Fibroblast of pulmonary artery (primary cell): ENCODE measurements at places on chromosomes 6 and 20.
A peak's percentile ranks its signal among the peaks of the same experiment; 100 is the strongest.

GRCh38 chr20:53243152-53243551 lies 271.0 kb downstream of the TSHZ2 start:
- no peak for DNase-seq

GRCh38 chr6:38259736-38260135 lies 380.0 kb downstream of the BTBD9 start:
- DNase-seq: peak; percentile 57

- no peak for DNase-seq
Measured at GRCh38 chr6:29504961-29505360, 17.2 kb upstream of the MAS1L start.

DNA sequence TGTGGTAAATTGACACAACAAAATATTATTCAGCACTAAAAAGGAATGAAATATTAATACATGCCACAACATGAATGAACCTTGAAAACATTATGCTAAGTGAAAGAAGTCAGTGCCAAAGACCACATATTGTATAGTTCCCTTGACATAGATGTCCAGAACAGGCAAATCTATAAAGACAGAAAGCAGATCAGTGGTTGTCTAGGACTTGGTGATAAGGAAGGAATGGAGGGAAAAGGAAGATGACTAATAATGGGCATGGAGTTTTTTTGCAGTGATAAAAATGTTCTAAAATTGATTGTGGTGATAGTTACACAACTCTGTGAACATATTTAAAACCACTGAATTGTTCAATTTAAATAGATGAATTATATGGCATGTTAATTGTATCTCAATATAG lies 32.5 kb downstream of the TBX18 start:
- DNase-seq: peak; percentile 39

- no peak for DNase-seq
Measured at GRCh38 chr6:108730635-108731515, 117.3 kb upstream of the ARMC2 start.
